ENCODE measurements at places on chromosomes 5 and 9.

- H3K36me3 ChIP-seq: no peaks in the 10 kb centered on the region
- no peak overlapping the region for H3K4me3 ChIP-seq
Observed at GRCh38 chr5:173873306-173873922, 14.7 kb upstream of the CPEB4 start.

DNA sequence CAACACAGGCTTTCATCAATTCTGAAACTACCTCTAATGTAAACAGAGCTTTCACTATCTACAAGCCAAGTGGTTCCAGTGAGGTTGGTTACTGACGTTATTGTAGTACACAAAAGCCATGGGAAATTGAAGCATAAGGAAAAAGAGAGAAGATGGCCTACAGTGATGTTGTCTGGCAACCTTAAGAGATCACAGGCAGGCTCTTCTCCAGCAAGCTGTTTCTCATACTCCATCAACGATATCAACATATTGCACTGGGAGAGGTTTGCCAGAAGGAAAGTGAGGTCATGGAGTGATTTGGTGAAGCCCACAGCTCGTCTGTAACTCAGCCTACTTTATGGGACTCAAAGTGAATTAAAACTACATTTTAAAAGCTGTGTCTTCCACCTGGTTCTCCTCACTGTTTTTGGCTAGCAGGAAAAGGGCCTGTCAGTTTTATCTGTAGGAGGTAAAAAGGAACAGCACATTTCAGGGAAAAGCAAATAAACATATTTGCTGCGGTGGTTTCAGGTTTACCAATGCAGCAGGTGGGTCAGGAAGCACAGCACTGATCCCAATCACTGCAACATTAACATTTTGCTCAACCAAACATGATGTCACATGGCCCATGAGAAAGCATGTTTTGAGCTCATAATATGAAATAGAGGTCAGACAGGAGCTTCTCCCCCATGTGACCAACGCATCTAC lies 72.9 kb downstream of the ARSB start:
- no peaks in the 10 kb centered on the region for H3K36me3 ChIP-seq
- H3K27ac ChIP-seq: peak overlapping the region; percentile 40
- DNase-seq: no peak
- no peaks in the 10 kb centered on the region for H3K4me1 ChIP-seq

- no peak for DNase-seq
- no peaks in the 10 kb centered on the region for H3K36me3 ChIP-seq
- H3K4me3 ChIP-seq: no peak overlapping the region
Observed at GRCh38 chr5:65831276-65831675, 95.1 kb upstream of the ERBIN start.

DNA sequence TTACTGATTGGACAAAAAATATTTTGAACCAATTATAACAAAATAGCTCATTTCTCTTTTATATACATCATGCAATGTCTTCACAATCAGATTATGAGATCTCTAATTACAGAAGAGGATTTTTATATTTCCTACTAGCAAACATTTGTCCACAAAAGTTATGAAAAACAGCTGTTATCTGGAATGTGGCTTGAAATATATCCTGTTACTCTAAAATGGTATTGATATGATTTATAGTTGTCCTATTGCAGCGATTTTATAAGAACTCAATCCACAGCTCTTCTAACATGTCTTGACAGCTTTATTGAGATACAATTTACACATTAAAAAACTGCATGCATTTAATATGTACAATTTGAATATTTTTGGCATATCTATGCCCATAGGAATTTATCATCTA lies 779.9 kb upstream of the ACO1 start:
- H3K4me1 ChIP-seq: no peaks in the 10 kb centered on the region
- H3K27ac ChIP-seq: no peak overlapping the region
- no peak for DNase-seq
- no peaks in the 10 kb centered on the region for H3K27me3 ChIP-seq

DNA sequence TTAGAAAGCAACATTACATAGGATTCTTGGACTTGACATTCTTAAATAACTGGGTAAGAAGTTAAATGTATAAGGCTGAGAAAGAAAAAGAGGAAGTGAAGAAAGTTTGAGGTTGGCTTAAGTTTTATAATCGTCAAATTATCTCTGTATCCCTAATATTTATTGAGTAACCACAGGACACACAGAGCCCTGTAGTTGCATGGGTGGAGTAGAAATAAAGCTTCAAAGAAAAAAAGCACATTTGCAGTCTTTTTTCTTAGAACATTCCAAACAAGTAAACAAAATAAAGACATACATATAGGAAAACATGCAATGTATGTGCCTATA lies 137.0 kb downstream of the CCDC192 start:
- H3K4me3 ChIP-seq: no peak overlapping the region
- H3K4me1 ChIP-seq: no peaks in the 10 kb centered on the region
- no peak for DNase-seq
- no peaks in the 10 kb centered on the region for H3K36me3 ChIP-seq
- no peak overlapping the region for H3K27ac ChIP-seq
- H3K27me3 ChIP-seq: no peaks in the 10 kb centered on the region

DNA sequence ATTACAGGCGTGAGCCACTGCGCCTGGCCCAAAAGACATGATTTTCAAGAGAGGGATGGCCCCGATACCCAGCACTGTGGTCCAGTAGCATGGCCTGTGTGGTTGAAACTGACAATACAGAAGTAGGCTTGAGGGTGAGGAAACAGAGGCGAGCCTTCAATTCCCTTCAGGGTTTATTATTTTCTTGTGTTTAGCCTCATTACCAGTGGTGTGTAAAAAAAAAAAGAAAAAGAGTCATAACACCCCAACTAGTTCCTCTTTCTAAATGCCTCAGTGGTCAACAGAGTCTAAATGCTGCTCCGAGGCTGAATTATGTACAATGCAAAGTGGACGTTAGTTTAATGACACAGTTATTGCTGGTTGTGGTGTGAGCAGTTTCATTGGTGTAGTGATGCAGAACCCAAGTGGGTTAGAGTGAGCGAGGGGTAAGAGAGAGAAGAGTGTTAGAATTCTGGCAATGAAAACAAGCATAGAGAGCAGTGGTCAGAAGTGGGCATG lies 58.8 kb downstream of the SNX30 start:
- H3K36me3 ChIP-seq: no peaks in the 10 kb centered on the region
- H3K4me3 ChIP-seq: no peak overlapping the region
- no peaks in the 10 kb centered on the region for H3K4me1 ChIP-seq

DNA sequence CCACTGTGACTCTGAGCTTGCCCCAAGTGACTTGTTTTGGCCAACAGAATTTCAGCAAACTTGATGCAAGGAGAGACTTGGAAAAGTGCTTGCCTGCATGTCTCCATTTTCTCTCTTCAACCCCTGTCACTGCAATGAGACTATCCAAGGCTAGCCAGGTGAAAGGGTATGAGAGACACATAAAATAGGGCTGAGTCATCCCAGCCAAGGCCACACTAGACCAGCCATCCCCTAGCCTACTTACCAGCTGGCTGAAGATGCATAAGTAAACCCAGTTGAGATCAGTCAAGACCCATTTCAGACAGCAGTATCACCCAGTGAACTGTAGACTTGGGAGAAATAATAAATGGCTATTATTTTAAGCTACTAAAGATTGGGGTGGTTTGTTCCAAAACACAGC lies 52.9 kb upstream of the VLDLR start:
- no peak overlapping the region for H3K27ac ChIP-seq
- DNase-seq: no peak
- no peak overlapping the region for H3K4me3 ChIP-seq
- no peaks in the 10 kb centered on the region for H3K36me3 ChIP-seq

GRCh38 chr5:74617202-74617601 lies 23.3 kb downstream of the ENC1 start:
- H3K4me3 ChIP-seq: no peak overlapping the region
- no peaks in the 10 kb centered on the region for H3K27me3 ChIP-seq
- H3K27ac ChIP-seq: no peak overlapping the region
- H3K36me3 ChIP-seq: no peaks in the 10 kb centered on the region

- H3K4me1 ChIP-seq: no peaks in the 10 kb centered on the region
- H3K27me3 ChIP-seq: no peaks in the 10 kb centered on the region
- DNase-seq: no peak
- H3K36me3 ChIP-seq: no peaks in the 10 kb centered on the region
- no peak overlapping the region for H3K4me3 ChIP-seq
Observed at GRCh38 chr5:87877495-87877894, 391.1 kb downstream of the TMEM161B start.

DNA sequence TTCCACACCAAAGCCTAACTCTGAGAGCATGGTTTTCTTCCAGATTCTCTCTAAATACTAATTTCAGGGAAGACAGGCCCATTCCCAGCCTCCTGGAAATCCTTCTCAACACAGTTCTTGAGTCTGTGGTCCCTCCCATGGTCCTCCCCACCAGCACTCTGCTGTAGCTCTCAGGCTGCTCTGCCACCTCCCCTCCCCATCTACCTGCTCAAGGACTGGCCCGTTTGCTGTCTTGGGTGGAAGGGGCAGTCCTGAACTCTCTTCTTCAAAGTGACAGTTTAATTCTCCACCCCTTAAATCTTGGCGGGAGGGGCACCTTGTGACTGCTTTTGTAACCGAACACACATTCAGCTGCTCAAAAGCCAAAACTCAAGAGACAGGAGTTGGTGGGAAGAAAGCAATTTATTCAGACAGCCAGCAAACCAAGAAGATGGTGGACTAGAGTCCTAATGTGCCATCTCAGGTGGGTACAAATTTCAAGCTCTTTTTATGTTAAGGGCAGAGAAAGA lies 7.6 kb upstream of the LCN15 start:
- H3K27me3 ChIP-seq: peaks cover 12% of the 10 kb centered on the region
- no peaks in the 10 kb centered on the region for H3K36me3 ChIP-seq
- no peak for DNase-seq
- H3K4me1 ChIP-seq: no peaks in the 10 kb centered on the region
- H3K4me3 ChIP-seq: no peak overlapping the region

DNA sequence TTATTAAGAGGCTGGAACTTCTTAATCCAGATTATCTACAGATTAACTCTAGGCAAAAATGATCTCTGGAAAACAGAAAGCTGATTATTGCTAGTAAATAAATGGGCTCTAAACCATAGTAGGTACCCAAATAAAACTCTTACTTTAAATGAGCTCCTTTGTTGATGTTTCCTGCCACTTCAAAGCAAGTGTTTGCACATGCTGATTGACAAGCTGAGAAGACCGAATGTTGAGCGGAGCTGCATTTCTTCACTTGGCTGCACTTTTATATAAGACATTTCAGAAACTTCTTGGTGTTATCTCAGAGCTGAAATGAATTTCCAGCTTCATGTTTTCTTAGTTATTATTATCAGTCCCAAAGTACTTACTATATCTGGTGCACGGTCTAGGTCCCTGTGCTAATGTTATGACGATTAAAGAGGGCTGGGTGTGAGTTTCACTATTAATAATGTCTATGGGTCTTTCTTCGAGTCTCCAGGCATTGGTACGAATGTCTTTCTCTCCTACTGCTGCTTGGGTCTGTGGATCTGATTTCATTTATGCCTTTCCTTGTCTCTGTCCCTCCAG lies 58.6 kb upstream of the CTXN3 start:
- no peak overlapping the region for H3K4me3 ChIP-seq
- DNase-seq: no peak
- no peaks in the 10 kb centered on the region for H3K27me3 ChIP-seq
- H3K4me1 ChIP-seq: no peaks in the 10 kb centered on the region
- no peaks in the 10 kb centered on the region for H3K36me3 ChIP-seq

- no peak overlapping the region for H3K4me3 ChIP-seq
- H3K36me3 ChIP-seq: no peaks in the 10 kb centered on the region
- no peak overlapping the region for H3K27ac ChIP-seq
- DNase-seq: no peak
- no peaks in the 10 kb centered on the region for H3K4me1 ChIP-seq
Observed at GRCh38 chr5:74589204-74590056, 51.1 kb downstream of the ENC1 start.

DNA sequence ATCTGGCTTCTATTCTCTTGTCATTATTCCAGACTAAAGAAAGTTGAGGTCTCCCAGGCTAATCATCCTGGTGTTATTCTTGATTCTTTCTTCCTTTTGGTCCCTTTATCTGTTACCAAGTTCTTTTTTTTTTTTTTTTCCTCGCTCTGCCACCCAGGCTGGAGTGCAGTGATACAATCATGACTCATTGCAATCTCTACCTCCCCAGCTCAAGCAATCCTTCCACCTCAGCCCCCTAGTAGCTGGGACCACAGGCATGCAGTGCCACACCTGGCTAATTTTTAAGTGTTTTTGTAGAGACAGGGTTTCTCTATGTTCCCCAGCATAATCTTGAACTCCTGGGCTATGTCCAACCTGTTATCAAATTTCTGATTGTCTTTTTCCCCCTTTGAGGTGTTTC lies 126.6 kb upstream of the DHFR start:
- H3K4me1 ChIP-seq: no peaks in the 10 kb centered on the region
- H3K36me3 ChIP-seq: no peaks in the 10 kb centered on the region
- no peak overlapping the region for H3K27ac ChIP-seq

Measured in breast epithelium (tissue), 4 donors.